Uterus (tissue), 4 donors: ENCODE measurements at places on chromosomes 13 and 19. TPM values are rescaled to one million over a fixed set of nuclear protein-coding genes. Genes with fewer than 3 reads are reported as not detected.

DNA sequence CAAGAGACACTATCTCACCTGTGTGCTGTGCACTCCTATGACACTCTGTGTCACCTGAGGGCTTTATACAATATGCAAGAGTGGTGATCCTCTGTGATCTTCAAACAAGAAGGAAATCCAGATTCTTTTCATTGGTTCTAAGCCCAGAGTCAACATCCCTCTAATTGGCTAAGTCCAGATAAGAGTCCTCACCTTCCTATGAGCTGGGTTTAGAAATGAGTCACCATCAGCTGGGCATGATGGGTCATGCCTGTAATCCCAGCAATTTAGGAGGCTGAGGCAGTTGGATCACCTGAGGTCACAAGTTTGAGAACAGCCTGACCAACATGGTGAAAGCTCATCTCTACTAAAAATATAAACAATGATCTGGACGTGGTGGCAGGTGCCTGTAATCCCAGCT is 144.4 kb downstream of the ZNF675 start:
- no peak for DNase-seq

The ERFL gene
- not detected for total RNA-seq

DNA sequence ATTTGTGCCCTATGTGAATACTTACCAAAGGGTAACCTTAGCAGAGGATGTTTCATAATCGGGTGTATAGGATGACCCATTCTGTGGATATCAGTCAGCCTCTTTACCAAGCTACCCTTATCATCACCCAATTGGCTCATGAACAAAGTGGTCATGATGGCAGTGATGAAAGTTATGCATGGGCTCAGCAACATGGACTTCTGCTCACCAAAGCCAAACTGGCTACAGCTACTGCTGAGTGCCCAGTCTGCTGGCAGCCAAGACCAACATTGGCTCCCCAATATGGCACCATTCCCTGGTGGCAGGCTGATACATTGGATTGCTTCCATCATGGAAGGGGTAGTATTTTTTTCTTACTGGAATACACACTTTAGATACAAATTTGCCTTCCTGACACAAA is 5.7 kb upstream of the ZNF461 start:
- no peak for DNase-seq

GRCh38 chr13:24103782-24104372 is 56.6 kb upstream of the SPATA13 start:
- DNase-seq, result no peak

DNA sequence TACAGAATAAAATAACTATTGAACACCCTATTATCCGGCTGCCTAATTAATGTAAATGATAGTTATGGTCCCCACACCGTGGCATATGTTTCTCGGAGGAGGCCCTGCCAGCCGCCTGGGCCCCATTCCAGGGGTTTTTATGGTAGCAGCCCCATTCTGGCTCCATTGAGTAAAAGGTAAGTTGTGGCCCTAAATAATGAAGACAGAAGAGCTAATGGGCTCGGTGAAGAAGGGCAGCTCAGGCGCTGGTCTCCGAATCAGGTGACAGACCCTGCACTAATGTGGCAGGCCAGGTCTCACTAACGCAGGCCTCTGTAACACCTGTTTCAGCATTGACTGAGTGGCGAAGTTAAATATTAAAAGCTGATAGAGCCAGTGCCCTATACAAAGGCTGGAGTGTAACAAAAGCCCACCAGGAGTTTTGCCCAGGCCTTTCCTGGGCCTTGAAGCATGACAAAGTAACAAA is 19.1 kb downstream of the POP4 start:
- no peak for DNase-seq

The HSH2D gene
- 3.1 TPM for total RNA-seq

DNA sequence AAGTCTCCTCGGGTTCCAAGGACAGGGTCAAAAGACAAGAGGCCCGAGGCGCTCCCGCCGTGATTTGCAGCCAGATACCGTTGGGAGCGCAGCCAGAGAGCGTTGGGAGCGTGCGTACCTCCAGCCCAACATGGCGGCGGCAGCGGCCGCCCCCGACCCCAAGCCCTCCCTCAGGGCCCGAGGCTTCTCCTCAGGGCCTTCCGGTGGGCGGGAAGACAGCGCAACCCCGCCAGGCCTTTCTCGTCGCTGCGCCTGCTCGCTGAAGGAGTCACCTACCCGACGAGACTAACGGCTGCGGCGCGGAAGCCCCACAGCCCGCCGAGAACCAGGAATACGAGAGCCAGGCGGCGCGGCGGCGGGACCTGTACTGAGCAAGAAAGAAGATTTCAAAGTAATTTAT is 3.2 kb upstream of the ZNF850 start:
- DNase-seq, result peak; percentile 32

GRCh38 chr13:97001636-97002035 is 7.4 kb upstream of the OXGR1 start:
- no peak for DNase-seq

DNA sequence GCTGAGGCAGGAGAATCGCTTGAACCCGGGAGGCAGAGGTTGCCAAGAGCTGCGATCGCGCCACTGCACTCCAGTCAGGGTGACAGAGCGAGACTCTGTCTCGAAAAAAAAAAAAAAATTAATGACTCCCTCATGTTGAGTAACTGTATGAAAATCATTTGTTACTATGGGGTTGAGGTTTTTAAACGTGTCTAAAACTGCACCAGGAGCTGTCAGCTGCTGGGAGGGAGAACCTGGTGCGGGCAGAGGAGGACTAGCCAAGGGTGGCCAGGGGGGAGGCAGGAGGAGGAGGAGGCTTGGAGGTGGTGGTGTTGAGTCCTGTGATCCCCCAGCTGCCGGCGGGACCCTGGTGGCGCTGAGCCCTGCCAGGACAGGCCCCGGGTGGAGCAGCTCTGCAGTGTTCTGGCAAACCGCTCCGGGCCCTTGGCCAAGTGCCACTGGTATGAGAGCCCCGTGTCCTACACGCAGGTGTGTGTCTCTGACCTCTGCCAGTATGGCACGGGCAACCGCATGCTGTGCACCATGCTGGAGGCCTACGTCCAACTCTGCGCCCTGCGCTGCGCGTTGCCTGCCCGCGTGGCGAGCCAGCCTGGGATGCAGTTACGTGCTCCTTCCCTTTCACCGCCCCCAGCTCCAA is 17.1 kb upstream of the FXYD3 start:
- no peak for DNase-seq

The ZNF582 gene
- total RNA-seq, result 9.2 TPM

DNA sequence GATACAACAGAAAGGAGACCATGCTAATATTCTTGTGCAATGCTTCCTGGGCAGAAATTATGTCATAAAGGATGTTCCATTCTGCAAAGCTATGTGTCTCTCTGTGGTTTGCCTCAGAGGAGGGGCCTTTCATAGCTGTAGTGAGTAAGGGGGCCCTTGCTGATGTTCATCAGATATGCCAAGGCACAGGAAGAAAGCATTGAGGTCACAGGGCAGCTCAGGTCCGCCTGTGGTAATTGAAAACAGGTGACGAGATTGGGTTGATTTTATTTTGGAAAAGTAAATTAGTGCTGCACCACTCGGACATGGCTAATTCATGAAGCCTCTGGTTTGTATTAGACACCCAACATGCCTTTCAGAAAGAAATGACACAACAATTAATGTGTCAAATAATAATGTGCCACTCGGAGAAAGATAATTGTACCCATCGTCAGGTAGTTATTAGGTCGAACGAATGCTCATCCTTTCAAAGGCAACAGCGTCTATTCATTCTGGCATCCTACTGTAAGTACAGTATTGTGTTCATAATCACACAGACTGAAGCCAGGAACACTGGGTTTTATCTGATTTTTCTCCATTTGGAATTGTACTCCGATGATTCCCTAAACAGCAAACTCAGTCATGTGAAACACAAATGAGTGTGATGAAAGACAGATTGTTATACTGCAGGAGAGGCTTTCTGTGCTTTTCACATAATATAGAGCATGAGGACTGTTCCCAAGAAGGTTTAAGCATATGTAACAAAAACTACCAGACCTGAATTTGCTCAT is 421.6 kb upstream of the KLF12 start:
- DNase-seq, result no peak

DNA sequence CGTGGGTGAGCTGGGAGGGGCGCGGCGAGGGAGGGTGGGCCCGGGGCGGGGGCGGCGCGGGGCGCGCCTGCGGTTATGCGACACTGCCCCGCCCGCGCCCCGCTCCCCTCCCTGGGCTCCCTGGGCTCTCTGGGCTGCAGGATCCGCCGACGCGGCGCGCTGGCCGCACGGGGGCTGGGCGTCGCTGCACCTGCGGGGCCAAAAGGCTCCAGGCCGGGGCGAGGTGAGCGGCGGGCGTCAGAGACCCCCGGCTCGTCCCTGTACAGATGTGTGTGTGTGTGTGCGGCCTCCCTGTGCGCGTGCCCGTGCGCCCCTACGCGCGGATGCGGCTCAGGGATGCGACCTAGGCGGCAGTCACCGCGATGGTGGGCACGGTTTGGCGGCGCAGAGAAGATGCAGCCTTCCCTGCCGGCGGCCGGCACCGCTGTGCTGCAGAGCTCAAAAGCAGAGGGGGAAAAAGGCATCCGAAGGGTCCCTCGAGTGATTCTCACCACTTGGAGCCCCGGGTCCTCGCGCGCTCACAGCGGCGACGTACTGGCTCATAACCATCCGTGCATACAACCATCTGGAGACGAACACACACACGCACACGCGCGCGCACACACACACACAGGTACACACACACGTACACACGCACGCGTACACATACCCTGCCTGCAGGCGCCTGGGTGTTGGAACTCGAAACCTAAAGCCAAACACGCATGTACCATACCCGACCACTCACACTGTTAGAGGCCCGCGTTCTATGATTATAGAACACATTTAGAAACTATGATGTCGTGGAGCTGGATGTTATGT is 709 bp downstream of the ATP8A2 start:
- DNase-seq, result no peak

- DNase-seq, result no peak
These were observed 172.8 kb downstream of the NHLRC3 start for GRCh38 chr13:39210961-39211534.

DNA sequence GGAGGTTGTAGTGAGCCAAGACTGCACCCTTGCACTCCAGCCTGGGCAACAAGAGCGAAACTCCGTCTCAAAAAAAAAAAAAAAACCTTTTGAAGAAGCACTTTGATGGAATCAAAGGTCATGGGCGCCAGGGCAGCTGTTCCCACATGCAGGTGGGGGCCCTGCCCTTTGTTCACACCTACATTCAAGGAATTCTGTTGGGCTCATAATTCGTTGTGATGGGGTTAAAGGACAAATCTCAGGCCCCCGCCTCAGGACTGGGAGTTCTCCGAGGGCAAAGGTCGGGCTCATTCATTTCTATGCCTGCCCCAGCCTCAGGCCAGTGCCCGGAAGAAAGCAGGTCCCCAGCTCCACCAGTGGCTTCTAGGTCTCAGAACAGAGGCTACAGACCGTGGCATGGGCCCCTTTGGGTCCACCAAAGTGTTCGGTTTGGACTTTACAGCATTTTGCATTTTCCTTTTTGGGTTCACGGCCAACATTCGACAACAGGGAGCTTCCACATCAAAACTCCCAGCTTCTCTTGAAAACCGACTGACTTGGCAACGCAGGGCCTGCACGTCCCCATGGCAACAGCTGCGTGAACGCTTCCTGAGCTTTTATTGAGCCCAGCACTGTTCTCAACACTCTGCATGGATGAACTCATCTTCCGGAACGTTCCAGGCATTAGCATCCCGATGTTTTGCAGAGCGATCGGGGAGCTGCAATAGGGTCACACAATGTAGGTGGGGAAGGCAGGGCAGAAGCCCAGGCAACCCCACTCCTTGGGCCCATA is 10.1 kb upstream of the GTF2F1 start:
- DNase-seq, result no peak

- peak; percentile 35 for DNase-seq
These were observed 2.0 kb upstream of the CEBPA start for GRCh38 chr19:33304371-33304759.

The CACNA1A gene
- 5.8 TPM for total RNA-seq

The CLDND2 gene
- total RNA-seq, result not detected

DNA sequence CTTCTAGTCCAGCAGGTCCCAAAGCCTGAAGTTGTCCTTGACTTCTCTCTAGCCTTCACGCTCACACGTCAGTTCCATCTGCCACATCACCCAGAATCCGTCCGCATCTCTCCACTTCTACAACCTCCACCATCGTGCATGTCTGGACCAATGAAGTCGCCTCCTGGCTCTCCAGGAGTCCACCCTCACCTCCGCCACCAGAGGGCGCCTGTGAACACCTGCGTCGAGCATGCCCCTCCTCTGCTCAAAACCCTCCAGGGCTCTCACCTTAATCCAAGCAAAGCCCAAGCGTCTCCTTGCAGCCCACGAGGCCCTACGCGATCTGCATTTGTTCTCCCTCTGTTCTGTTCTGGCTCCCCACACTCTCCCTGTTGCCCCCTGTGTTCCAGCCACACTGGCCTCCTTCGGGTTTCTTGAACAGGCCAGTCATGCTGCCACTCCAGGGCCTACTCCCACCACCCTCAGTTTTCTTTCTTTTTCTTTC is 3.7 kb downstream of the USHBP1 start:
- DNase-seq, result peak; percentile 66

GRCh38 chr13:93248627-93249047 is 22.0 kb downstream of the GPC6 start:
- DNase-seq, result no peak

DNA sequence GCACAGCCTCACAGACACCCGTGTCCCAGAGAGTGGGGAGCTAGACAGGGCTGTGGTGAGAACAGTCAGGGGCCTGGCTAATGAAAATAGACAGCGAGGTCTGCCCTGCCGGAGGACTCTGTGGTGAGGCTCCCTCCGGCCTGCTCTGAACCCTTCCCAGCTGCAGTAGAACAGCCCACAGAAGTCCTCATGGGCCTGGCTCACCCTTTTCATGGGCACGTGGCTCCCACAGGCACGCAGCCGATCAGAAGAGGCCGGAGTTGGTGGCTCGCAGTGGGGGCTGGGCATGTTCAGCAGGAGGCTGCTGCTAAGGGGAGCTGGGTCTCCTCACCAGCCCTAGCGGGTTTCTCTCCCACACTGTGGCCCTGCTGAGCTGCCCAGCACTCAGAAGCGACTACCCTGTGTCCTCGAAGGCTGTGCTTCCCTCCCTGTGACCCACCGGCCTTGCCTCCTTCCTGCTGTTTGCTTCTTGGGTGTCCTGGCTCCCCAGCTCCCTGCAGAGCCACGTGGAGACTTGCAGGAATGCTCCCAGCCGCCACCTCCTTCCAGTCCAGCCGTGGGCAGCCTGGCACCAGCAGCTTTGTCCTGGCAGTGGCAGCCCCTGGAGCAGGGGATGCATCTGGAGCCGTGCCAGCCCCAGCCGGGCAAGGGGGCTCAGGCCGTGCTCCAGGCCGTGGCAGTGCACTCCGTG is 138.7 kb downstream of the KDM4B start:
- no peak for DNase-seq

DNA sequence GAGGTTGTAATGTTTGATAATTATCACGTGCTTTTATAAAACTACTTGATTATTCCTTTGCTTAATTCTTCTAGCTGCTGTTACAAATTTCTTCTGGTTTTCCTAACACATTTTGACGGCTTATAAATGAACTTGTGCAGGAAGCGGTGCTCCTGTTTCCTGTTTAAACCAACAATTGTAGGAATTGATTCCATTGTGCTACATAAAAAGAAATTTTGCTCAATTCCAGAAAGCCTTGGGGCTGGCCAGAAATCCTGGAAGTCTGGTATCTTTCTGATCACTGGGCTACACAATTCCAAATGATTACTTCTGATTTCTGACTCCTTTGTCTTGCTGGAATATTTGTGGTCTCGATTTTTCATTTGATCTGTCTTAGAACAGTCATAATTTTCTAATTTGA is 14.9 kb downstream of the RFC3 start:
- no peak for DNase-seq

GRCh38 chr19:51259348-51260245 is 8.7 kb downstream of the SIGLECL1 start:
- DNase-seq, result no peak

- peak; percentile 43 for DNase-seq
These were observed 1.6 kb downstream of the LYL1 start for GRCh38 chr19:13100841-13101589.

GRCh38 chr19:46784262-46785053 is 3.9 kb downstream of the SLC1A5 start:
- peak; percentile 82 for DNase-seq
